ENCODE measurements at places on chromosomes 5 and 9. TPM values are rescaled to one million over a fixed set of nuclear protein-coding genes. Genes with fewer than 3 reads are reported as not detected.

GRCh38 chr9:34176089-34176488, 2.8 kb upstream of the UBAP1 start:
- DNase-seq: no peak

The SHISAL2B gene
- not detected for total RNA-seq

The SLC34A3 gene
- total RNA-seq: not detected

- no peak for DNase-seq
These were observed 138.5 kb upstream of the ERCC6L2 start for GRCh38 chr9:95736891-95737522.

DNA sequence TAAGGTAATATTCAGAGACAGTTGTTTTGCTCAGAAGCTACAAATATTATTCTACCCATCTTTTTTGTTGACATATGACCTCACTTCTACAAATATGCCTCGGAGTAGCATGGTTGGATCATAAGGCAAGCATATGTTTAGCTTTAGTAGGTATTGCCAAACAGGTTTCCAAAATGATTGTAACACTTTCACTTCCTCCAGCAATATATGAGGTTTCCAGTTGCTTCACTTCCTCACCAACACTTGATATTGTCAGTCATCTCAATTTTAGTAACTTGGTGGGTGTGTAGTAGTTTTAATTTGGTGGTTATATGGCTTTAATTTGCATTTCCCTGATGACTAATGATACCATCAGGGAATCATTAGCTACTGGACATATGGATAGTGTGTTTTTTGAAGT, 46.7 kb downstream of the TNFSF8 start:
- no peak for DNase-seq

The IL3 gene
- not detected for total RNA-seq

- DNase-seq: no peak
These were observed 141.4 kb downstream of the EBF1 start for GRCh38 chr5:158958021-158958994.

- DNase-seq: no peak
These were observed 350.1 kb upstream of the IRX2 start for GRCh38 chr5:3101561-3101960.

- DNase-seq: peak; percentile 5
These were observed 69.5 kb upstream of the ANXA1 start for GRCh38 chr9:73081979-73082657.

- DNase-seq: no peak
These were observed 75.7 kb upstream of the SNX2 start for GRCh38 chr5:122699201-122699600.

GRCh38 chr5:109164001-109164400, 245.8 kb downstream of the PJA2 start:
- no peak for DNase-seq

The HRH2 gene
- total RNA-seq: 3.3 TPM

The ARID3C gene
- 0.82 TPM for total RNA-seq

DNA sequence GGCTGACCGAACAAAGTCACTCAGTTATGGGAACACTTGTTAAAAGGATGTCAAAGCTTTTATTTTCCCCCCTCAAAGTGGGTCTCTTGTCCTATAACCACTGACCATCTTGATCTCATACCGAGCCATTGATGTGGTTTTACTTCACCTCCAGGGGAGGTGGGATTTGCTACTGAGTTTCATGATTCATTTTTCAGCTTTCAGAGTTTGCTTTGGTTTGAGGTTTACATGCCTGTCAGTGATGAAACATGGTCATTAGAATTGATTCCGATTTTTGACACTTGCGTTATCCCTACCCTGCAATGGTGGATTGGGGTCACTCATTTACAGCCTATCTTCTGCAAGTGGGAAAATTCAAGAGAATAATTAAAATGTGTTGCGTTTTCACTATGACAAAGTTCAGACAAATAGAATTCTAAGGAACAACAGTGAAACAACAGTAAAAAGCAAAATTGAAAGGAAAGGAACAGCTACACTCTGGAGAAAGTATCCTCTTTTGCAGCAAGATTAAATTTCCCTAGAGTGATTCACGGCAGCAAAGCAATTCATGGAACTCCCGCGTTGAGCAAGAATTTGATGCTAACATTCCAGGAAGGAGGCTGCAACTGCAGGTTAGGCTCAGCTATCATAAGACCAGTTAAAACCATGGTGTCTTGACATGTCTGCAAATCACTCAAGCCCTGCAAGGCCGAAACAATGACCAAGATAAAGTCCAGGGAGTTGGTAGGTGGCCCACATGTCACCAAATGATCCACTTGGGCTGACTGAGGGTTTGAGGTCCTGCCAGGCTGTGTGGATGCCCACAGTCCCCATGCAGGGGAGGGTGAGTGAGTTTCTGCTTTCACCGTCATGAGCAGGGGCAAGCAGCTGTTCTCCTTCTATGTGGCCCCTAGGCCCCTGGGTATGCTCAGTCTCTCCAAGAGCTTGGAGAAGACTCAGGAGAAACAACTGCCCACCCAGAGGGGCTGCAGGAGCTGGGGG, 9.4 kb downstream of the GADD45G start:
- DNase-seq: no peak

DNA sequence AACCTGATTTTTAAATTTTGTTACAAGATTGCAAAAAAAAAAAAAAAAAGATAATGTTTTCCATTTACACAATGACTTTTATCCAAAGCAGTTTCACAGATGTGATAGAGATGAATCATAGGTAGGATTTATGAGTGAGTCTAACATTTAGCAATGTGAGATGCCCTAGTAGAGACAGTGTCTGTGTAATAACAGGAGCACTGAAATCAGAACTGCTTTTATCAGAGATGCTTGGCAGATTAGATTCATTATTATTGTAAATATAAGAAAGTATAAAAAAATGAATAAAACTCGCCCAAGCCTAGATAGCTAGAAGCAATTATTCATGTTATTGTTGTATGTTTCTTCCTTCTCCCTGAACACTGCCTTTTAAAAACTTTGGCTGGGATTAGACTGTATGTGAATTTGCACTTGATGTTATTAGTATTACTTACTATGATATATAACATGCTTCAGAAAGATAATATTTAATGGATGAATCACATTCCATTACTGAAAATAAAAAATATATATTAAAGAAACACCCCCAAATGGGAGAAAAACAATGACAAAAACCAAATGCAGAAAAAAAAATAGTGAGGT, 567.3 kb upstream of the KLF4 start:
- no peak for DNase-seq

GRCh38 chr9:76456202-76456926, 2.6 kb upstream of the GCNT1 start:
- no peak for DNase-seq

Measured in frontal cortex (tissue), 4 donors.